ENCODE measurements at places on chromosomes 11 and 22. TPM values are rescaled to one million over a fixed set of nuclear protein-coding genes. Genes with fewer than 3 reads are reported as not detected.

- no peak for DNase-seq
These were observed 5.1 kb downstream of the ZPR1 start for GRCh38 chr11:116782728-116783127.

The BAIAP2L2 gene
- 2.7 TPM for total RNA-seq

DNA sequence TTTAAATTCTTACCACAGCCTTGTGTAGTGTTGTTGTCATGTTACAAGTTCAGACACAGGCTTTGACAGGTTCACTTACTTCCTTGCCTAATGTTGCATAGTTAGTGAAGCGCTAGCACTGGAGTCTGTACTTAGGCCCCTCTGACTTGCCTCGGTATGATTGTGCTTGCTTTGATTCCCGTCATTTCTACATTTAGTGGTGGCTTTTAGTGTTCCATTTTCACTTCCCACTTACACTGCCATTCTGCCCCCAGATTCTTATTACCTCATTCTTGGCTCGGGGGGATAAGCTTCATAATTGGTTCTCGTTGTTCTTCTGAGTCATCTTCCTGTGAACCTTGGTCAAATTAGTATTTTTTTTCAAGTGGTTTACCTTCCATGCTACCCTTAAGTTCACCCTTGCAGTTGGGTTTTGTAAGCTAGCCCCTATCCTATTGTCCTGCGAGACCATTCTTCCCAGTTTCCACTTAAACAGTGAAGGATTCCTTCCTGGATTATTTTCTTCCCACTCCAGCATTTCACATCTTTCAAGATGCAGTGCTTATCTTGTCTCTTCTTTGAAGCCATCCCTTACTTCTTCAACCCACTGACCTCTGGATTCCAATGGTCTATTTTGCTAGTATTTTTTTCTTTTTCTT, 68.7 kb downstream of the DDX10 start:
- no peak for DNase-seq

GRCh38 chr11:66363187-66363601, 8.4 kb downstream of the SLC29A2 start:
- peak; percentile 35 for DNase-seq

DNA sequence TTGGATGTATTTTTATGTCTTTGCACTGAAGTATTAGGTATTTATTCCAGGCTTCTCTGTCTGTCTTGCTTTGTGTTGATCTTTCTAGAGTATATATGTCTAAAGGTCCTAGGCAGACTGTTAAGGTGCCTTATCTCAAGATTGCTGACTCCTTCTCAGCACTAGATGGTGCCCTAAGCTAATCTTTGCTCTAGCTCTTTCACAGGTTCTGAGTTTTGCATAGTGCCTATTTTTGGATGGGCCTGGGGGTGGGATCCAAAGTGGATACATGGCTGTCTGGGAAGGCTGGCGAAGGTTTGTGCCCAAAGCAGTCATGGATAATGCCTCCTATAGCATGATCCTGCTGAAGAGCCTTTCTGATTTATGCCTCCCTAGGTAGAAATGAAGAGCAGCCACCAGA, 154.9 kb downstream of the TRPC6 start:
- DNase-seq = peak; percentile 38

The CNTF gene
- total RNA-seq = 0.26 TPM

- DNase-seq = no peak
These were observed 27.4 kb downstream of the ZNF214 start for GRCh38 chr11:6992457-6993417.

DNA sequence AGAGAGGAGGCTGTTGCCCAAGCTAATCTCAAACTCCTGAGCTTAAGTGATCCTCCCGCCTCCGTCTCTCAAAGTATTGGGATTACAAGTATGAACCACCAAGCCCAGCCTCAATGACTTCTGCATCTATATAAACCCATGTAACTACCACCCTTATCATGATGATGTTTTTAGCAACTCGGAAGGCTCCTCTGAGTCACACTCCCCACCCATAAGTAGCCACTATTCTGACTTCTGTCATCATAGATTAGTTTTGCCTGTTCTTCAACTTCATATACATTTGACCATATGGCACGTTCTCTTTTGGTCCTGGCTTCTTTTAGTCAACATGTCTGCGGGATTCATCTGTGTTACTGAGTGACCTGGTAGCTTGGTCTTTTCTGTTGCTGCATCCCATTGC, 6.4 kb upstream of the FOSL1 start:
- DNase-seq = no peak

The TSKU gene
- 53.3 TPM for total RNA-seq

The KCTD14 gene
- total RNA-seq = 13.3 TPM

DNA sequence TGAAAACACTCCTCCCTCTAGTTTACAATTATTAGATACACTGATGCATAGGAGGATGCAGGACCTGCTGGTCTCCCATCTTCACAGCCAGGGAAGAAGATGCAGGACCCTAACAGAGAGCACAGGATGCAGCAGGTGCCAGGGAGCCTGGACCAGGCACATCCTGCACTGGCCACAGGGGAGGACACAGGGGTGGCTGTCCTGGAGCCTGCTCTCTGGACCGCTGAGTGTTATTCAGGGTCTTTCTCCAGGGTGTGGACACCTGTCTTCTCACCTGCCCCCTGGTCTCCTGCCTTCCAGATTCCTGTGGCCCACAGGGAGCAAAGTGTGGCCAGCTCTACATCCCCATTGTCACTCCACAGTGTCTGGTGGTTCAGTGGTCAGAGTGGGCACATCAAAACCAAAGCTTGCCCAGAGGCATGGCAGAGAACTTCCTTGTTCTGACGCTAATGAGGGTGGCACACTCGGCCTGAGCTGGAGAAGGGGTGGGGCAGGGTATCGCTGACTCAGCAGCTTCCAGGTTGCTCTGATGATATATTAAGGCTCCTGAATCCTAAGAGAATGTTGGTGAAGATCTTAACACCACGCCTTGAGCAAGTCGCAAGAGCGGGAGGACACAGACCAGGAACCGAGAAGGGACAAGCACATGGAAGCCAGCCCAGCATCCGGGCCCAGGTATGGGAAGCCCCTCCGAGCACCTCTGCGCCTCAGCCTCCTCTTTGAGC, at the start of gene APOBEC3A:
Gene APOBEC3A, plus strand, starts transcription at position 564 of the 725 bp plus-strand sequence. Its CDS starts 83 bp downstream, at position 647.
- DNase-seq = no peak

GRCh38 chr11:134017511-134018430, 51.1 kb upstream of the JAM3 start:
- DNase-seq = peak; percentile 53

The FOLR2 gene
- not detected for total RNA-seq

The CRYBB3 gene
- 0.10 TPM for total RNA-seq

GRCh38 chr22:47625013-47625385, 862.5 kb downstream of the TBC1D22A start:
- DNase-seq = no peak

The ADAMTS15 gene
- total RNA-seq = 1.1 TPM

DNA sequence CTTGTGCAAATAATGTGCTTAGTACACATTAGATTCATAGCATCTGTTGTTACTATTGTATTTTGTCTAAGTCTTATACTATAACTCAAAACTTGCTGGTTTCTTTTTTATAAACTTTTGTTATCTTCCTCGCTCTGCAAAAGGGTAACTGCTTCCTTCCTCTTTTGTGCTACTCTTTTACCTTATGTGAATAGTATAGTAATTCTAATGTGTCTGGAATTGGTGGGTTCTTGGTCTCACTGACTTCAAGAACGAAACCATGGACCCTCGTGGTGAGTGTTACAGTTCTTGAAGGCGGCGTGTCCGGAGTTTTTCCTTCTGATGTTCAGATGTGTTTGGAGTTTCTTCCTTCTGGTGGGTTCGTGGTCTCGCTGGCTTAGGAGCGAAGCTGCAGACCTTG, 563.1 kb upstream of the LUZP2 start:
- DNase-seq = no peak

The SCT gene
- not detected for total RNA-seq

DNA sequence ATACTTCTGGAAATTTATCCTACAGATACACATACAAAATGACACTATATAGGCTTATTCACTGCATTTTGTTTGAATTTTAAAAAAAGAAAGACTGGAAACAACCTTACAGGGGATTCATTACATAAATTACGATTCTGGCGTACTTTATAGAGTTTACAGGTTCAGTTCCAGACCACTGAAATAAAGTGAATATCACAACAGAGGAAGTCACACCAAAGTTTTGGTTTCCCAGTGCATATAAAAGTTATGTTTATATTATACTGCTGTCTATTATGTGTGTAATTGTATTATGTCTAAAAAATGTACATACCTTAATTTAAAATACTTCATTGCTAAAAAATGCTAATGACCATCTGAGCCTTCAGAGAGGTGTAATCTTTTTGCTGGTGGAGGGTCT, 62.0 kb downstream of the EMSY start:
- DNase-seq = no peak

The KRTAP5-4 gene
- total RNA-seq = not detected

DNA sequence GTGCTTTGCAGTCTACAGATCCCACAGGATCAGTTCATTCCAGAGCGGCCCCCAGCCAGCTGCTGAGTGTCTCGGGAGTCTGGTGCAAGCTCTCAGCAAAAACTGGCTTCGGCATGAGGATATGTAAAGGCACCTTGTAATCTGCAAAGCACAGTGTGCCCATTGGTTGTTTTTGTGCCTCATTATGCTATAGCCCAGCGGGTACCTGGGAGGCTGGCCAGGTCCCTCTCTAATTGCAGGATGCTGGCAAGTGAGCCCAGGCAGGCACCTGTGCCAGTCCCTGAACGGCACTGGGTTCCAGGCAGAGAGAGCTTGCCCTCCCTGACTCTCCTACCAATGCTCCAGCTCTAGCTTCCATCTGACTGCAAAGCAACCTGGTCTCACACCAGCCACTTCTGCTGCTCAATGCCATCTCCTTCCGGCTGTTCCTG, 128.7 kb downstream of the DSCAML1 start:
- DNase-seq = no peak

DNA sequence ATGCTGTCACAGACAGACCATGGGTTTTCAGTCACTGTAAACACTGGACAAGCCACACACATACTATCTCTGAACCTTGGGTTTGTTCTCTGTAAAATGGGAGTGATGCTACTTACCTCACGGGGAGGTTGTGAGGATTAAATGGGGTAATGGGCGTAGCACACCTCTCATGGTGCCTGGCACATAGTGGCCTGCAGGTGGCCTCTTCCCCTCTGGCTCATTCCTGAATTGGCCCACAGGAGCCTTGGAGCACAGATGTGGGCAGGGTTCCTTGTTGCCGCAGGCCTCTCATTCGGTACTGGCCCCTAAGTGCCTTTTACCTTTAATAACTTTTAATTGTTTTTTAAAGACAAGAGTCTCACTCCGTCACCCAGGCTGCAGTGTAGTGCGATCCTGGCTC, 11.7 kb downstream of the MICAL2 start:
- DNase-seq = peak; percentile 77

The PRRG4 gene
- 0.44 TPM for total RNA-seq

The UPK3A gene
- 0.41 TPM for total RNA-seq

The RIBC2 gene
- total RNA-seq = 1.9 TPM

GRCh38 chr11:118641397-118642019, 34.1 kb downstream of the PHLDB1 start:
- DNase-seq = no peak

DNA sequence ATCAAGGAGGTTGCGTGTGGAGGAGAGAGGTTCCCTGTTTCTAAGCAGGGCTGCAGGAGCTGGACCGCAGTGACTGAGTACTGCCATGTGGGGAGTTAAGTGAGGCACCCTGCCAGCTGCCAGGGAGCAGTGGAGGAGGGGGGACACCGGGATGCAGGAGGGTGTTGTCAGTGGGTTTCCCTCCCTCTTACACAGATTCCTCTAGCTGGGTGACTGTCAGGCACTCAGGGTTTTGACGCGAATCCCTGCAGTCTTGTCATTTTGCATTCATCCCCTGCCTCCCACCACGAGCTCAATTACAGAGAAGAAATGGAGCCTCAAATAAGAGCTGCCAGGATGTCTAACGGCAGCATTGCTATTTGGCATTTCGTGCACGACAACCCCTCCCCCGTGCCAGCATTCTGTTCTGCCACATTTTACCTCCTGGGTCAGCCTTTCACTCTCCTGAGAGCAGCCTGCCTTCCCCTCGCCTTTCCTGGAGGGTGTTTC, 119.8 kb upstream of the SORL1-AS1 start:
- no peak for DNase-seq

DNA sequence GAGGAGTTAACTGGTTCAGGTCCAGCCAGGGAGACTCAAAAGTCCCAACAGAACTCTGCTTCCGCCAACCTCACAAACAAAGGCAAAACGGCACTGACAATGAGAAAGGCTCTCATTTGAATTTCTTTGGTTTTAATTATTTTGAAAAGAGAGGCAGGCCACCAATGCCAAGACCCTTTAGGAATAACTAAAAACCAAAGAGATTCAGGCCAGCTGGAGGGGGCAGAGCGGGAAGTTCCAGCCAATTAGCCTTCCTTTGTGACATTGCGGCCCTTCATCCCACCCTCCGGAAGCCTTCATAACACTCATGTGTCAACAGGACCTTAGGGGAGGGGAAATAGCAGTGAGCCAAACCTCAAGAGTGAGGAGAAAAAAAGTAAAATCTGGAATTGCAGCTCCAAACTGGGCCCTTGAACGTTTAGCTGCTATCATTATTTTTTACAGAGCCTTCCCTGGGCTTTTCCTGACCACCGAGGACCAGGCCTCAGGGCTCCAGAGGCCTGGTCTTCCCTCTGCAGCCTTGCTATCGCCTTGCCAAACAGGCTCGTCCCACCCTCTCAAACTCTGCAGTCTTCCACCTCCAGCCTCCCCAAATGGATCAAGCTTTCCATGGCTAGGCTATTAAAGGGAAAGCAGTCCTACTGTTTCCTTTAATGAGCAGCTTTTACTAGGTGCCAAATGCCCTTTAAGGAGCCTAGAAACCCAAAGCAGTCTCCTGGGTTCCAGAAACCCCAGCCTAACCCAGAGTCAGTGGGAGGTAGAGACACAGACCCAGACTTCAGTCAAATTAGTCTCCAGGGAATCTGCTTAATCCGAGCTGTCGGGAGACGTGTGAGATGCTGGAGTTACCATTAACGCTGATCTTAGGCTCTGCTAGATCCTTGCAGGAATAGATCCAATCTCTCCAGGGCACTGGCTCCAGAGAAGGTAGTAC, 114.2 kb downstream of the CCDC34 start:
- DNase-seq = no peak

- no peak for DNase-seq
These were observed 488.7 kb downstream of the TBC1D22A start for GRCh38 chr22:47250995-47251765.

The GAB4 gene
- total RNA-seq = 0.18 TPM

GRCh38 chr11:6626971-6627761, 7.9 kb upstream of the TPP1 start:
- no peak for DNase-seq

GRCh38 chr11:2137202-2138067, 1.8 kb downstream of the IGF2 start:
- peak; percentile 98 for DNase-seq
